ENCODE measurements at places on chromosomes 2 and 18.

DNA sequence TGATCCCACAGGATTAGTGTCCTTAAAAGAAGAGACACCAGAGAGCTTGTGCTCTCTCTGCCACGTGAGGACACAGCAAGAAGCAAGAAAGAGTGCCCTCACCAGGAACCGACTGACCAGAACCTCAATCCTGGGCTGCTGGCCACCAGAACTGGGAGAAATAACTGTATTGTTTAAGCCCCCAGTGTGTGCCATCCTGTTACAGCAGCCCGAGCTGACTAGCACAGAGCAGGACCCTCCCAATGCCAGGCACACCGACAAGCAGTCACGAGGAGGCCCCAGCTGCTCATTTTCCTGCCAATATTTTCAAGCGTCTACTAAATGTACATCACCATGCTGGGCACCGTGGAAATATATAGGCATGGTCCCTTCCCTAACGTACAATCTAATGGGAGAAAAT lies 17.1 kb downstream of the FAM178B start:
- DNase-seq = no peak

DNA sequence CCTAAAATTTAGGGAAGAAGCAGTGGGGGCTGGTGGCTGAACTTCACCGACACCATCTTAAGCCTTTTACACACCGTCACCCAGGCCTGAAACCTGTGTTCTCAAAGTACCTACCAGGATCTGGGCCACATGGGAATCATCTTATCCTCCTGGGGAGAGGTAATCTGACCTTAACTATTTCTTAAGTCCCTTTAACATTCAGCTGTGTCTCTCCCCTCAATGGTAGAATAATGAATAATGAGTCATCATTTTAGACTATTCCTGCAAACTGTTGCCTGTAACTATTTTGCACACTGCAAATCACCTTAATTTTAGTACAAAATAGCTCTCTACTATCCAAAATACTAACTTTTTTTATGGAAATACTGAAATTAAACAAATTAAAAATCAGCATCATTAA lies 149.4 kb upstream of the KLF7 start:
- no peak for DNase-seq

GRCh38 chr18:12884406-12885323 lies 628 bp upstream of the PTPN2 start:
- DNase-seq = no peak

- DNase-seq = no peak
Observed at GRCh38 chr2:240324312-240325015, 111.0 kb upstream of the GPC1 start.

- no peak for DNase-seq
Observed at GRCh38 chr2:188580738-188581137, 289.1 kb downstream of the GULP1 start.

DNA sequence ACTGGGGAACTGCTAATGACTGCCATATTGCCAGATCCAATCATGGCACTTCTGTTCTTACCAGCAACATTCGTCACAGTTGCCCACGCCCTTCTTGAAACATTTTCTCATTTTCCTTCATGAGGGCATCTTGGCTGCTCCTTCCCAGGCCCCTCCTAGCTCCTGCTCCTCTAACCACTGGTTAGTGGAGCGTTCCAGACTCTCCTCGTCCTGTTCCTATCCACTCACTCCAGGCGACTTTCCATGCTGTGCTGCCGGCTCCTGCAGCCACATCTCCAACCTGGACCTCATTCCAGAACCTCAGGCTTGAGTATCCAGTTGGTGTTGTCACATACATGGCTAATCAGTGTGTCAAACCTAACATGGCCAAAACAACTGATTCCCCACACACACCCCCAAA lies 1.3 kb upstream of the ADI1 start:
- DNase-seq = no peak

DNA sequence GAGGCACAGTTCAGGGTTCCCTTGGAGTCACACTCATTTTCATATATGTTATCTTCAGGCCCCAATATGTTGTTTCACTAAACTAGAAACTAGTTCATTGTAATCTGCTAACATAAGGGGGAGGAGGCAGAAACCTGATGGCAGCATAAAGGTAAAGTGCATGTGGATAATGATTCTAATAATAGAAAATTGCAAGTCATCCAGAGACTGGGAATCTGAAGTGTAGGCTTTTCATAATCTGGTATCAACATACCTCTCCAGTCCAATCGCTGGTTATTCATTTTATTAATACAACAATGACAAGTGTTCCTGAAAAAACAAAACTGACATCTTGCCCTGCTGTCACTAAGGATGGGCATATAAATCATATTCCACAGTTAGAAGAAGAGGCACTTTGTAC lies 326.3 kb upstream of the ZNF804A start:
- DNase-seq = no peak

DNA sequence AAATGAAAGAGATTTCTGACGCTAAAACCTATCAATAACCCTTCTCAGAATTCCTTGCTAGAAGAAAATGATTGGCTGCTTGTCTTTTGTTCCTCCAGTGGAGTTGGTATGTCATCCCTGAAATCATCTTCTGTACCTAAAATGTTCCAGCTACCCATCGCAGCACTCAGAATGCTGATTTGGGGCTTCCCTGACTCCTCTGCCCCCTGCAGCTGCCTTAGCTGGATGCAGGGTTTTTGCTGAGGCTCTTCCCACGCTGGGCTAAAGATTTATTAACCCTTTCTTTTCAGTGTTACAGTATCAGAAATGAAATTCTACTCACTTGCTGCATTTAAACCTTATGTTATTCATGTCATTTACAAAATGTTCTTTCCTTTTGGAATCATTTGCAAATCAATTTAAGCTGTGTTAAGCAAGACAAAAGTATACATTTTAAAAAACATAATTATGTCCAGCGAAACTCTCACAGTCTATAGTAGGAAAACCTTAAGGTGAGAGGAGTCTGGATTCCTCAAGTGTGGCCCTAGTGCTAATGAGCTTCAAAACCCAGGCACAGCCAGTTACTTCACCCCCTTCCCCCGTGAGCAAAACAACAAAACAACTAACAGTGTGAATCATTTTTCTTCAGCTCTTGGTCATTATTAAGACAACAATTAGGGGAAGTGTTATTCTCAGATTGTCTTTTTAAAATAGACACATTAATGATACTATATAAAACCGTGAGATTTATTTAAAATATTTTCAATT lies 32.8 kb downstream of the PKP4 start:
- no peak for DNase-seq

DNA sequence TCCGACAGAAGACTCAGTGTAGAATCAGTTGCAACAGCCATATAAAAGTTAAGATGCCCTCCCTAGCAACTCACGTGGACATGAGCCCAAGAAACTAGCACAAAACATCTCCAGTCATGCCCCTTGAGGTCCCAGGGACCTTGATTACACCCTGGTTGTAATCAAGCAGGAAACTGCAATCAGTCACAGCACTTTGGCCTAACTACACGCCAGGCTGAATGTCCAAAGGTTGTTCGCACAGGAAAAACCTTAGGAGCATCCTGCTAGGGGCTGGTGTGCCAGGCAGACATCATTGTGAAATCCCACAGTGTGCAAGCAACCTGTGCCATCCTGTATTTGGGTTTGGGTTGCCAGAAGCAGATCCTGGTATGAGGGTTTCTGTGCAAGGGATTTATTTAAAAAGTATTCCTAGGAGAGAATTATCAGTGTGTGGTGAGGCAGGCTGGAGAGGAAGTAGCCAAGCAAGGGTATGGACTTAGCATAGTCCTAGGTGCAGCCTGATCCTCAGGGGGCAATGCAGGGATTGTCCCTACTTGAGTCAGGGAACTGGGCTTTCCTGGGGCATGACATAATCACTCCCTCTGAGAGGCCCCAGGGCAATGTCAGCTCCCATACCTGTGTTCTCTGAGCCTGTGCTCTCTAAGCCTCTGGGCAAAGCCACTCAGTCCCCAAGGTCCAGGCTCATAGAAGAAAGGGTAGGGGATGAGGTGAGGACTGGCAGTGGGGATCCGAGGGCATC lies 17.8 kb upstream of the SULT1C2 start:
- DNase-seq = no peak

GRCh38 chr18:28005164-28005563 lies 171.8 kb downstream of the CDH2 start:
- DNase-seq = no peak

DNA sequence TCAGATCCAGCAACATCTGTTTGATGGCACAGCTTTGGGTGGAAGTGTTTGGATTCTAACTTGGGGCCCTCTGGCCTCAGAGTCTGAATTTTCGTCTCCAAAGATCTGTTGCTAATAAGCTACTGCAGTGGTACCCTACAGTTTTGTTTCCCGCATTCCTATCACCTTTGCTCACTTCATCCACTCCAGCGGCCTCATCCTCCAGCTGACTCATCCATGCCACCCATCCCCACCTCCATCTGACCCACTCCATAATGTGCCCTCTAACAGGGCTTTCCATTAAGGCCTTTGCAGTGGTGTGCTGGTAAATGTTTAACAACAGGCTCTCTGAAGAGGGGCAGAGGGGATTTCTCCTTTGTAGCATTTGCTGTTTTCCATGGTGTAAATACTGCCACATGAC lies 225.5 kb downstream of the TGIF1 start:
- DNase-seq = no peak

- DNase-seq = no peak
Observed at GRCh38 chr18:457140-457519, 43.4 kb downstream of the COLEC12 start.

DNA sequence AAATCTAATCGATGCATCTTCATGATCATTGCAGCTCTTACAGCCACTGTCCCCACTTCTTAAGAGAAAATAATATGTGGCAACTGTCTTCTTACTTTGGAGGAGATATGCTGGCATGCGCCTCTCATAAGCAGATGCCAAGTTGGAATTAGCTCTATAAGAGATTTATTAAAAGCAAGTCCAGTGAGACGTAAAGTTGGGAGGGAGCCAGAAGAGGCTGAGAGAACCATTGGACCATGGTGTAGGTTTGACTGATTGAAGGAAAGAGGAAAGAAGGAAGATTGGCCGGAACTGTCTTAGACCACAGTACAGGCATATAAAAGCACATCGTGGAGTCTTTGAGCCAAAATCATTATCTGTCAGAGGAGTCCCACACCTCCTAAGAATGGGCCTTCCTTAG lies 265.7 kb upstream of the ZC3H15 start:
- no peak for DNase-seq

GRCh38 chr2:135048122-135048521 lies 875 bp upstream of the MAP3K19 start:
- DNase-seq = no peak

- no peak for DNase-seq
Observed at GRCh38 chr2:23096906-23097602, 287.9 kb upstream of the KLHL29 start.

DNA sequence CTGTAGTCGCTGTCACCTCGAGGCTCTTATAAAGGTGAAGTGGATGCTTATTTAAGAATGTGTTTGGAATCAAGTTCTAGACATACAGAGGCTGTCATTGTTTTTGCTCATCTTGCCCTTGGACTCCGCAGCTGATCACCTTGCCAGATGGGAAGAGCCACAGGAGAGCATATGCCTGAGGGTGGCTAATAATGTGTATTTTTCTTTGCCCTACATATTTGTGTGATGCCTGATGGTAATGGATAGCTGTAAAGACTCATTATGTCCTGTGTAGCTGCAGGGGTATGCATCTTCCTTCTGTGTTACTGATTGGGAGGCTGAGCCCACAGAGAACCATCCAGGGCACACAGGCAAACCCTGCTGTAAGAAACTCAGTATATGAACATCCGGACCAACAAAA lies 61.7 kb downstream of the PRKCE start:
- no peak for DNase-seq

GRCh38 chr2:127637725-127638252 lies 8.2 kb upstream of the GPR17 start:
- no peak for DNase-seq

DNA sequence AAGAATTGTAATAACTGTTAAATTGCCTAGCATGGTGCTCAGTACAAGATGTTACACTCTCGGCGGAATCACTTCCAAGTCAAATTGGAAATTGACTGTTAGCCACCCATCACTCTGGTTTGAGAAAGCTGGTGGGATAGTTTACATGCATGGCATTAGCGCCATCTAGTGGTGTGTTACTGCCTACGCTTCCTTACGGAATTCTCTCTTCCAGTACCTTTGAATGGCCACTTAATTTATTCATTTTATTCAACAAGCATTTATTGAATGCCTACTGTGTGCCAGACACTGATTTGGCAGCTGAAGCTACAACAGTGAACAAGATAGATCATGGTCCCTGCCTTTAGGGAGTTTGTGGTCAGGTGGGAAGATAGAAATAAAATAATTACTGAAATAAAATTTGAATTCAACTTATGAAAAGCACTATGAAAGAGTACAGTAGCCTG lies 171.2 kb downstream of the TMEM247 start:
- peak; percentile 79 for DNase-seq

DNA sequence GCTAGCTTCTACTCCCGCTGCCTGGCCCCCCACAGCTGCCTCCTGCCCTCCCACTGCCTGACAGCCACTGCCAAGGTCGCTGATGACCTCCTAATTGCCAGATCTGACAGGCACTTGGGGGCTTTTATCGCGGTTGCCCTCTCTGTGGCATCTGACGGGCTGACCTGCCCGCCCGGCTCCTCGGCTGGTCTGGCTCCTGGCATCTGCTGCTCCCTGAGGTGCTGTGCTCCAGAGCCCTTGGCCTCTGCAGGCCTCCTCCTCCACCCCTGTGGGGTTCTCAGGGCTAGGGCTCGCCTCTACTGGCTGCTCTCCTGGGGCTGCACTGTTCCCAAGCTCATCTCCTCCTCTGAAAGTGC lies 43.1 kb downstream of the INHBB start:
- DNase-seq = no peak

DNA sequence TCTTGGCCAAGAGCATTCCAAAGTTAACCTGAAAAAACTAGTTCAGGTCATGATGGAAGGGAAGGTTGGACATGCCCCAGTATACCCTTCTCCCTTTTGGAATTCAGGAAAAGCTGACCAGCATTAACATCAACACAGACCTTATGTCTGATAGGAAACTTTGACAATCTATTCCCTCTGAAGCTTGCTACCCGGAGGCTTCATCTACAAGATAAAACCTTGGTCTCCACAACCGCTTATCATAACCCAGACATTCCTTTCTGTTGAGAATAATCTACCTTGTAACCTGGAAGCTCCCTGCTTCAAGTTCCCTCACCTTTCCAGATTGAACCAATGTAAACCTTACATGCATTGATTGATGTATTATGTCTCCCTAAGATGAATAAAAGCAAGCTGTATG lies 24.7 kb upstream of the IL37 start:
- no peak for DNase-seq

- DNase-seq = peak; percentile 33
Observed at GRCh38 chr2:19899985-19900930, 1.5 kb downstream of the TTC32 start.

DNA sequence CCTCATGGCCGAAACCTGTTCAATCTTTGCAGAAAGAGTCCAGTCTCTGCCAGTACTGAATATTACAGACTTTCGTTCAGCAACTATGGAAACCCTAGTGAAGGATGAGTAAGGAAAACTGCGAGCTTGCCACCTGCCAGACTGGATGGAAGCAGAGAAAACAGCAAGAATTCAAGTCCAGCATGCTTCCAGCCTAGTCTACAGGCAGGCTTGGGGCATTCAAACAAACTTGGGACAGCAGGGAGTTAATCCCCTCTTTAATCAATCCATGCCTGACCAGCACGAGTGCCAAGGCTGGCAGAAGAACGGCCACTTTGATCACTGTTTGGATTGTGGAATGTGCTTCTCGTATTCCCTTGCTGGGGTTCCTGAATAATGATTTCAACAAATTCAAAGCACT lies 145.2 kb downstream of the EPHA4 start:
- no peak for DNase-seq

- no peak for DNase-seq
Observed at GRCh38 chr2:79041032-79041448, 15.5 kb downstream of the REG3G start.

- DNase-seq = no peak
Observed at GRCh38 chr2:200736646-200737274, 75.0 kb upstream of the BZW1 start.

GRCh38 chr2:158380746-158381145 lies 75.8 kb downstream of the CCDC148 start:
- DNase-seq = no peak
